ENCODE measurements at places on chromosomes 7 and 10.

DNA sequence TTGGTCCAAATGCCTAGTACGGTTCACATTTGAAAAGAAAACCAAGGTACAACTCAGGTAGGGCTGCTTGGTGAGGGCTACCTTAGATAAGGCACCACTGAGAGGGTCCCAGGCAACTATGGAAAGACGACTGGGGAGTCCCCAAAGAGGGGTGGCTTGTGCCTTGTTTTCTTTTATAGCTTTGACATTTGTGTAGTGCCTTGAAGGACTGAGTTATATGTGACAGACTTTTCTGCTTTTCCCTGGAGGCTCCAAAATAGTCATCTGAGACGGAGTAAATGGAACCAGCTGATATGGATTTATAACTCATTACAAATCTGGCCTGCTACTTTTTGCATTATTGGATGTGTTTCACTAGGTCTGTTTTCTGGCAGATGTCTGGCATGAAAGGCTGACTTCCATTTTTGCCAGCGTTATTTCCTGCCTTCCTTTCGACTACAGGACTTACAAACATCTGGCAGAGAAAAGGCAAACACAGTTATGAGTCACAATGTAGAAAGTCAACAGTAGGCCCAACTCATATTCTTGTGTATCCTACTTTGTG is 88.2 kb upstream of the IMMP2L start:
- DNase-seq: no peak

DNA sequence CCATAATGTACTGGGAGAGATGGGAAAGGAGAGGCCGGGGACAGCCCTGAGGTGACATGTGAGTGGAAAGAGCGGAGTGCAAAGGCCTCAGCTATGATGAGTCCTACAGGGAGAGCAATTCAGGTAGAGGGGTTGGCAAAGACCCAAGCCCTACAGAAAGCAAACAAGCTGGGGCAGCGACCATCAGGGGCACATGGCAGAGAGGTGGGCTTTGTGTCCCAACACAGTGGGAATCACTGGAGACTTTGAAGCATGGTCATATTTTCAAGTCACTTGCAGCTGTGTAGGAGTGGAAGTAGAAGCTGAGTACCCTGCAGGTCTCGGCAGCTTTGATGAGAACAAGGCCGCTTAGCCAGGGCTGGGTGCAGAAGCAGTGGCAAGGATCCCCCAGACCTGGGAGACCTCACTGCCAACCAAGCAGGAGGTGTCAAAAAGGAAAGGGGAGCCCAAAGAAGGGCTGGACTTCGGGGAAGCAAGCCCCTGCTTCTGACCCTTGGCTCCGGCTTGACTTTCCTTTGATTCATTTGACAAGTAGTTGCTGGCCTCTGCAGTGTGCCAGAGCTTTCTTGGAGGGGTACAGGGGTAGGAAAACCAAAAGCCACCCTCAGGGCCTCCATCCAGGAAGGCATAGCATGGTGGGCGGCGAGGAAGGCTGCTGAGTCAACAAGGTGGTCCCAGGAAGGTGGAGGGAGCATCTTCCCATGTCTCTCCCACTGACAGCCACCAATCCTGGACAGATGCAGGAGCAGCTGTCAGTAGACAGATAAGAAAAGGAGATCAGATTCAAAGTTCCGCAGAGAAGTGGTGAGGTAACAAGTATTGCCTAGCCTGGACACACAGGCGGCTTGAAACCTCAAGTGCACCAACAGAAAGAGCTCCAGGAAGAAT is 1.9 kb upstream of the PGAM2 start:
- no peak for DNase-seq

DNA sequence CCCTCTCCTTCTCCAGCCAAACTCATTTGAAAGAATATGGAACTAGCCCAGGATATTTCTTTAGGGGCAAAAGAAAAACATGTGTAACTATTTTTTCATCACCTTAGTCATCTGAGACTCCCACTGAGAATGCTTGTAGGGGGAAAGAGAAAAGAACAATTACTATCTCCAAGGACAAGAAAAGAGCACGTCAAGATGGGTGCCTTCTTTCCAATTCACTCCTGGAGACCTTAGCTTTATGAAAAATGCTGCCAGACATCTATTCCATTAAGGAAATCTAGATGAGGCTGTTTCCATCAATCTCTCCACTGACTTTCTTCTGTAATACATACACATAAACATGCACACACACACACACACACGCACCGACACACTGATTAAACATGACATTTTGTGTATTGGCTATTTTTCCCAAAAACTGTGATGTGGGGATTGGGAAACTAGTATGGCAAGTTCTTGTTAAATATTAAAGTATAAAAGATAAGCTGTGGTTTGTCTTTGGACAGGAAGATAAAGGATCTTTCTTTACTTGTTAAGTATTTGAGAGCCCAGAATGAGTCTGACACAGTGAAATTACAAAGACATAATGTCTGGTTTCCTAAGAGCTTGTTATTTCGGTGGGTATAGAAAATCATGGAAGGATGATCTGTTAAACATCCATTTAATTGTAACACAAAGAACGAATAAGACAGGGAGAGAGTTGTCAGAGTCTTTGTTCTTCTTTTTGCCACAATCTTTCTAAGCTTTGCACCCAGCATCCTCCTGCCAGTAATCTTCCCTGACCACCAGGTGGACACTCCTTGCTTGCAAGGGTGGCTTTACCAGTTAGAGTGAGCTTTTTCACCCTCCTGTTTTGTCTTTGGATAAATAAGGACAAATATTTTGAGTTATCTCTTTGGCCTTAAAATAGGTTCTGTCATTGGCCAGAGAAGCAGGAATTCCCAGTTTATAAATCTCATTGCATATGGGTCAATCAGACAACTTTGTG is 177.3 kb upstream of the TMEM72 start:
- no peak for DNase-seq

DNA sequence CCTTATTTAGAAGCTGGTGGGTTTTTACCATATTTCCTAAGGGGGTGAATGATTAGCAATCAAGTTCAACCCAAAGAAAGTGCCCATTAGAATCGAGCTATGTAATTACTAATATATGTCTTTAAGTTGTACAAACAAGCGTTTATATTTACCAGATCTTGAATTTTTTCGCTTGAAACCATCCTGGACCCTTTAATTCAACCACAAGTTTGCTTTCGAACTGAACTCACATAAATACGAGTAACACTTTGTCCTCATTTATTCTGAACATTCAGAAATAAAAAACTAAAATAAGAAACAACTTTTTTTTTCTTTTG is 1.5 kb downstream of the SRI start:
- no peak for DNase-seq

- DNase-seq: no peak
Measured at GRCh38 chr7:1607696-1608095, 37.9 kb upstream of the PSMG3 start.

- DNase-seq: no peak
Measured at GRCh38 chr7:154473360-154473759, 421.2 kb downstream of the DPP6 start.

GRCh38 chr10:71769279-71769823 is 4.0 kb downstream of the VSIR start:
- DNase-seq: no peak

GRCh38 chr10:127698886-127699285 is 38.1 kb upstream of the FOXI2 start:
- no peak for DNase-seq

- no peak for DNase-seq
Measured at GRCh38 chr10:124066126-124066700, 27.2 kb downstream of the CHST15 start.

GRCh38 chr7:143372070-143372469 is 9.1 kb upstream of the ZYX start:
- DNase-seq: no peak

GRCh38 chr10:70320751-70321150 is 36.9 kb upstream of the NPFFR1 start:
- no peak for DNase-seq

DNA sequence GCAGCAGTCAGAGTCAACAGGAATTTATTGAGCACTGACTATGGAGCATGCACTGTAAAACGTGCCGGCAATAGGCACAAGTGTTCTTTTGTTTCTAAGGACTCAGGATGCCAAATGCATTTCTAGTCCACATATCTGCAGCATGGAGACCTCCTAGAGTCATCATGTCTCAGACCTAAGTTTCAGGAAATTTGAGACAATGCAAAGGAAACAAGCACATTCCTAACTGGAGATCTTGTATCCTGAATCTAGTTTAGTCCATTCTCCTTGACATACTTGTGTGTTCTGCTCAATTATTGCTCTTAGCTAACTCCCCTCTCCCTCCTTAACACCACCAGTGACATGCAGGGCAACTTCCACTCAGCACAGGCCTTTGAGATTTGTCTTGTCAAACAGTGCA is 173.2 kb downstream of the ZNF438 start:
- no peak for DNase-seq

Measured in esophagus squamous epithelium (tissue), 5 donors.